Renal pelvis (tissue), 12 donors: ENCODE measurements at places on chromosomes 11 and 22. TPM values are rescaled to one million over a fixed set of nuclear protein-coding genes. Genes with fewer than 3 reads are reported as not detected.

LRRC32 gene
- polyA plus RNA-seq, result 54.1 TPM

PSMA1 gene
- polyA plus RNA-seq, result 159 TPM

ELFN2 gene
- polyA plus RNA-seq, result 1.6 TPM

CHKB gene
- polyA plus RNA-seq, result 109 TPM

CCDC86 gene
- polyA plus RNA-seq, result 24.7 TPM

OLFML1 gene
- 25.9 TPM for polyA plus RNA-seq

F2 gene
- 0.62 TPM for polyA plus RNA-seq

FAM111B gene
- 10.3 TPM for polyA plus RNA-seq

MCM5 gene
- 91.3 TPM for polyA plus RNA-seq

ZNF280B gene
- polyA plus RNA-seq, result 3.6 TPM

MAPK12 gene
- polyA plus RNA-seq, result 16.7 TPM

FGF19 gene
- 1.1 TPM for polyA plus RNA-seq

- DNase-seq, result no peak
These were observed 418.8 kb downstream of the DYNC2H1 start for GRCh38 chr11:103528046-103528445.

DNA sequence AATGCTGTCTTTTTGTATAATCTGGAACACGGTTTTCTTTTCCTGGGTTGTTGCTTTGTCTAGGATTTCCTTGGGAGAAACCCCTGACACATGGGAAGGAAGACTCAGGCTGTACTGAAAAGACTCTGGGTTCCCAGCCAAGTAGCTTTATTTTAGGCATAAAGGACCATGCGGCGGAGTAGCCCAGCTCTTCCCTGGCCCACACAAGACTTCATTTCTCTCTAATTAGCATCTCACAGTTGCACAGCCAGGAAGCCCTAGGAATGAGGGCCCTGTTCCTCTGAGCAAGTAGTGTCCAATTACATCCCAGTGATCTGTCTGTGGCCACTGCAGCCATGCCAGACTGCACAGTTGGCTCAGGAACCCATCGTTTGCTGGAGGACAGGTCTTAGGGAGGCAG, 319.5 kb downstream of the TENM4 start:
- no peak for DNase-seq

GRCh38 chr11:111652184-111652583, 49.9 kb downstream of the SIK2 start:
- DNase-seq, result no peak

GRCh38 chr22:47010211-47010610, 247.8 kb downstream of the TBC1D22A start:
- no peak for DNase-seq

- DNase-seq, result no peak
These were observed 18.3 kb upstream of the OR5M8 start for GRCh38 chr11:56509439-56509838.

- DNase-seq, result no peak
These were observed 26.5 kb downstream of the SYT13 start for GRCh38 chr11:45259592-45259991.

GRCh38 chr11:112797648-112798293, 163.4 kb upstream of the NCAM1 start:
- peak; percentile 63 for DNase-seq

DNA sequence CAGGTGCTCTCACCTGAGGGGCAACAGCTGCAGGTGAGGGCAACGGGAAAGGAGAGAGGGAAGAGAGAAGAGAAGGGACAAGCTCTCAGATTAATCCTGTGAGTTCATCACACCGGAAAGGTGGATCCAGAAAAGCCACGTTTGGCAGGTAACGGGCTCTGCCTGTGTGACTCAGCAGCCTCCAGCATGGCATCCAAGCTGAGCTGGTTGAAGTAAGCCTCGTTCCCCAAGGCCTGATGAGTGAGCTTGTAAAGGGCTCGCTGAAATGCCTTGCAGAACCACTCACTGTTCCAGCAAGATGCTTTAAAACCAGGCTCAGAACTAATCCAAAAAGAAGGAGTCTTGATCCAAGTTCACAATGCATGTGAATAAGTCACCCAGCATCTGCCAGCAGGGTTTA, 206.9 kb upstream of the TMEM45B start:
- no peak for DNase-seq

DNA sequence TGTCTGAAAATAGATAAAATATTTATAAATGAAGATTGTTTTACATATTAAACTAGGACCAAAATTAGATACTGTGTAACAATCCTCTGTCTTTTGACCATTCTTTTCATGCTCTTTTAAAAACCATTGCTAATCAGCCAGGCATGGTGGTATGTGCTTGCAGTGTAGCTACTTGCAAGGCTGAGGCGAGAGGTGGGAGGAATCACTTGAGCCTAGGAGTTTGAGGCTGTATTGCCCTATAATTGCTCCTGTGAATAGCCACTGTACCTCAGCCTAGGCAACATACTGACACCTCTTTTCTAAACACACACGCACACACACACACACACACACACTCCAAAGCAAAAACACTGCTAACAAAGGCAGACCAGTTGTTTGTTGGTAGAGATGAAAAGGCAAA, 259.2 kb downstream of the JRKL start:
- DNase-seq, result peak; percentile 29

- DNase-seq, result no peak
These were observed 822 bp downstream of the MARK2 start for GRCh38 chr11:63839508-63840355.

DNA sequence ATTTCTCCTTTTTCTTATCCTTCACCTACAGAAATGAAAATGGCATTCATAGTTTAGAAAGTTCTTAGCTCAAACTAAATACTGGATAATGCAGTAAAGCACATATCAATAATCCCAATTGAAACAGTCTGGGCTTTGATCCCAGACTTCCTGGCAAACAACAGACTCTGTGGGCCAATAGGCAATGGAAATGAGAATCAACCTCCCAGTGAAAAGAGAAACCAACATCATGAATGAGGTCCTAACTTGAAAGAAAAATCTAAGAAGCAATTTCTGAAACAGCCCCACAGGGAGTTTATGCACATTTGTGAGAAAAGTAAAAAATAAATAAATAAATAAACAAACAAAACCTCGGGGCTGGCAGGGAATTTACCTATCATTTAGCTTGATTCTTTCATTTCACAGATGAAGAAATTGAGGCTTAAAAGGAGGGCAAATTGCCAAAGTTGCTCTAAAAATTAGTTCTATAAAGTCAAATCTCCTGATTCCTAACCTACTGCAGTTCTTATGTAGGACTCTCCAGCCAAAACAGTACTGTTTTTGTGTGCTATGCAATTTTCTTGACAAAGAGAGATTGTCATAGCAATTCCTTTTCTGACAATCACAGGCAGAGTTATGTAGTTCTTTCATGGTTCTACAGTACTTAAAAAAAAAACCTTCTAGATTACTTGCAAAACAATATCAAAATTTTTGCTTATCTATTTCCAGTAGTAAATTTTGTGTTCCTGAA, 265.8 kb downstream of the GRM5 start:
- DNase-seq, result no peak

GRCh38 chr11:132838627-132839026, 693.7 kb downstream of the OPCML start:
- DNase-seq, result no peak

GRCh38 chr11:119476666-119477331, 53.8 kb upstream of the THY1 start:
- DNase-seq, result no peak

GRCh38 chr11:61685617-61685967, 5.4 kb downstream of the DAGLA start:
- DNase-seq, result no peak

DNA sequence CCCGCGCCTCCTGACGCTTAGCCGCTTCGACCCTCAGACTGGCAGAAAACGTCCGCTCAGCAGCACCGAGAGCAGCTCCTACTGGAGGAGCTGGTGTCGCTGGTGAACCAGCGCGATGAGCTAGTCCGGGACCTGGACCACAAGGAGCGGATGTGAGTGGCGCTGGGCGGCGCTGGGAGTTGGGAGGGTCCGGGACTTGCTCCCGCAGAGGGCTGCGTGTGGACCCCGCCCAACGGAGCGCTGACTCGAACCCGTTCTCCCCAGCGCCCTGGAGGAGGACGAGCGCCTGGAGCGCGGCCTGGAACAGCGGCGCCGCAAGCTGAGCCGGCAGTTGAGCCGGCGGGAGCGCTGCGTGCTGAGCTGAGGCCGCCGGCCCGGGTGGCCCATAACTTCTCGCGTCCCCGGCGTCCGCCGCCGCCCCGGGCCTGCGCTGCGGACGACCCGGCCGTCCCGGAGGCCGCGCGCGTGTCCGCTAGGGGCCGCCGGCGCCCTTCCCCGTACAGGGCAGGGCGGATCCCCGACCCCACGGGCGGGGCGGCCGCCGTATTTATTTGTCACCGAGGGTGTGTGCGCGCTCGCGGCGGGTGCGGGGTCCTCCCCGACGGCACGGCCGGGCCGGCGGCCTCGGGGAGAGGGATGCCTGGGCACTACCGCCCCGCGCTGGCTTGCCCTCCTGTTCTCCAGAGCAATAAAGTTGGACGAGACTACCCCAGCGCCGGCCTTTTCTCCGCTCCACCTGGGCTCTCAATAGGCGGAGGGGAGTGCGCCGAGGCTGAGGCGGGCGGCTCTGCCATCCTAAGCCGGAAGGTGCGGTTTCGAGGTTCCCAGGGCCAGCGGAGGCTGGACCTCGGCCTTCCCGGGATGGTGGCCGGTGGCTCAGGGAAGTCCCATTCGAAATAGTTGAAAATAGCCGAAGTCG, 3.4 kb downstream of the KCNK7 start:
- no peak for DNase-seq

DNA sequence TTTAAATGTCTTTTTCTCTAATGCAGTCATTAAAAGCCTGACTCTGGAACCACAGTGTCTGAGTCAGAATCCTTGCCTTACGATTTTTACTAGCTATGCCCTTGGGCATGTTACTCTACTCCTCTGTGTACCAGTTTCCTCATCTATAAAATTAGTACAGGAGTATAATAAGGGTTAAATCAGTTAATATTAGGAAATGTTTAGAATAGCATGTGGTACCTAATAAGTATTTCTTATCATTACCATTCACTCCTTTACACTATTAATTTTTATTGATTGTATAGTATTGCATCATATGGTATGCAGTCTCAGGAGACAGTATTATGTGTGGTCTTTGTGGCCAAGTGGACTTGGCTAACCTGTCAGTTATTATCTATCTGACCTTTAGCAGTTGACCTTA, 68.2 kb downstream of the METTL15 start:
- no peak for DNase-seq

- DNase-seq, result no peak
These were observed 38.0 kb upstream of the IL17RA start for GRCh38 chr22:17046566-17047348.

DNA sequence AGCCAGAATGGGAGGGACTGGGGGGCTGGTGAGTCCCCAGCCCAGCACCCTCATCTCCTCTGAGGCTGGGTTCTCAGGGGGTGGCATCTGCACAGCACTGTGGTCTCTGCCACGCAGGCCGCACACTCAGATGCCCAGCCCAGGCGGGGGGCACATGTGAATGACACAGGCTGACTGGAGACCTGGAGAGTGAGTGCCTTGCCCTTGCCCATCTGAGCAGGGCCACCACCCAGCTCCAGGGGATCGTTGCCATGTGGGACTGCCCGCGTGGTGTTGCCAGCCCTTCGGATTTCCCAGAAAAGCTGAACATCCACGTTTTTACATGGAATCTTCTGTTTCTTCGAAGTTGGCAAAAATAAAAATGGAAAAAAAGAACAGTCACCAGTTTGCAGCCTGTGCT, 18.9 kb downstream of the PRDM11 start:
- no peak for DNase-seq

DNA sequence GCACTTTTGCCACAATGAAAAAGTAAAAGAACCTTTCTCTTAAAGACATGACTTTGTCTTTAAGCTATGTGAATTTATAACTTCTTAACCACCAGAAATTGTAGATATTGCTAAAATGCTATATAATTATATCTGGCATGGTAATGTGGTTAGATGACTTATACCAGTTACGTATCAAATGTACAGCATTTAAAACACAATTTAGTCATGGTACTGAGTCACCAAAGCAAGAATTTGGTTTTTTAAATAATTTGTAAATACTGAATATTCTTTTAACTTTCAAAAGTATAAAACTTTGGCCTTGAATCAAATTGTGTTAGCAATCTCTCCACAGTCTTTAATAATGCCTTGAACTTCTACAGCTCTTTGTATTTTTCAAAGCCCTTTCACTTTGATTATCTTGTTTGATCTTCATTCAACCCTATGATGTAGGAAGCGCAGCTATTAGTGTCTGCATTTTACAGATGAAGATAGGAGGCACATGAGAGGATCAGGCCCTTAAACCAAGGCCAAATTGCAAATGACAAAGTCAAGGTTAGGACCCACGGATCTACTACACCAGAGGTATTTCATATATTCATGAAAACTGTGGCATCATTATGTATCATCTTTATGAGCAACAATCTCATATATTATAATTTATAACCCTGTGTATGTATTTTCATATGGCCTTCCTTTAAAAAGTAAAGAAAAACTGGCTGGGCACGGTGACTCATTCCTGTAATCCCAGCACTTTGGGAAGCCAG, 4.4 kb upstream of the SYTL2 start:
- DNase-seq, result no peak

DNA sequence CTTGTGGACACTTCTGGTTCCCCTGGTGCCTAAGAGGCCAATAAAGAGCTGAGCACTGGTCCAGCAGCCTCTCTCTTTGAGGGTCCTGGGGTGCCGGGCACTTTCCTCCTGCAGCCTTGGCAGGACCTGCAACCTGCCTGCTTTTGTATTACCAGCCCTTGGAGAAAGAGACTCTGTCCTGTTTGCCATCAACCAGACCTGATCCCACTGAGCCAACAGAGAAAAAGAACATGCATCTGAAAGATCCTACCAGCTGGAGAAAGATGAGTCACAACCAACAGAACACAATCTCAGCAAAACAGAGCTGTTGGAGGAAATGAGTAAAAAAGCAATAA, 321.0 kb downstream of the DDX10 start:
- DNase-seq, result no peak

GRCh38 chr11:9073466-9074225, 17.8 kb downstream of the SCUBE2 start:
- no peak for DNase-seq

DNA sequence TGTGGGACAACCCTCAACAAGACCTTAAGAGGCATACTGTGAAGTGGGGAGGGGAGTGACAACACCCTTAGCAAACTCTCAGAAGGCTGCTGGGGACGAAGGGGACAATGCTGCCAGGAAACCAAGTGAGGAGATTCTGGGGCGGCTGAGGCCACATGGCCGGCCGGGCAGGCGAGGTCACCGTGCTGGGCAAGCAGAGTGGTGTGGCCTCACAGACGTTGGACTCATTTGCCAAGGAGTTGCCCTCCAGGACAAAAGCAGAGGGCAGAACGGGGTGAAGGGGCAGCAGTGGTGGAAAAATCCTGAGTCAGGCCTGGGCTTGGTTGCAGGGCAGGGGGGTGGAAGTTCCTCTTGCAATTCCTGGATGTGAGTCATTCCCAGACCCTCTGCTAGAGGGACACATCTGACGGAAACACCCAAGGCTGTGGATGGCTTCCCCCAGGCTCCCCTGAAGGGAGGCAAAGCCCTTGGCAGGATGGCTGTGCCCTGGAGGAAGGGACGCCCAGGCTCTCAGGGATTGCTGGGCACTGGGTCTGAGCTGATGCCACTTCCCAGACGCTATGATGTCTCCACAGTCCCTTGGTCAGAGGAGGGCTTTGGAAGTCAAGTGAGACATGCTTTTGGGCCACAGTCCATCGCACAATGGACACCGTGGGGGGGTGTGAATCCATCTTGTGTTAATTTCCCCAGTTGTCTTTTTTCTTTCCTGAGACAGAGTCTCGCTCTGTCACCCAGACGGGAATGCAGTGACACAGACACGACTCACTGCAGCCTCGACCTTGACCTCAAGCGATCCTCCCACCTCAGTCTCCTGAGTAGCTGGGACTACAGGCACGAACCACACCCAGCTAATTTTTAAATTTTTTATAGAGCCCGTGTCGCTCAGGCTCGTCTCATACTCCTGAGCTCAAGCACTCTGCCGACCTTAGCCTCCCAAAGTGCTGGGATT, 16.2 kb upstream of the SHANK3 start:
- peak; percentile 35 for DNase-seq

GRCh38 chr11:776561-777287, 563 bp downstream of the GATD1 start:
- no peak for DNase-seq
